ENCODE measurements at places on chromosomes 2 and 18. TPM values are rescaled to one million over a fixed set of nuclear protein-coding genes. Genes with fewer than 3 reads are reported as not detected.

DNA sequence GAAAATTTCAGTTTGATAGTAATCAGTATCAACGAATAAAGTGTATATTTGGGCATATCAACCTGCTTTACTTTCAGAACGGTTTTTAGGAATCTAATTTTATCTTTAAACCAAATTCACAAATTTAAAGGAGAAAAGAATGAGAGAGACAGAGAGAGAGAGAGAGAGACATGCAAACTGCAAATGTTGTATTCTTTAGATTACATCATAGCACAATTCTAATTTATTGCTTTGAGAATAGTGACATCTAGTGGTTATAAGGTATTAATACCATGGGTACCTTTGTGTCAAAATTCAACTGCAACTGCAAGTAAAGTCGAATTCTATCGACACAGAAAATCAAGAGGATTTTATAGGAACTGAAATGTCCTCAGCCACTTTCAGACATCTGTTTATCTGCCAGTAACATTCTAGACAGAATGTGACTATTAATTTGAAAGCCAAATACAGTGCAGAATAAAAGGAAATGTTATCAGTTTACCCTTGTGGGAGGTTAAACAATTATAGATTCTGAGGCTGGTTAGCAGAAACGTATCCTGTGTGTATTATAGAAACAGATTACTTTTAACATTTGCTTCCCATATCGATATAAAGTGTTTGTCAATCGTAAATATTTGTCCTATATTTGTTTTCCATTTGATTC, 529.8 kb upstream of the VRK2 start:
- peak; percentile 48 for DNase-seq

DNA sequence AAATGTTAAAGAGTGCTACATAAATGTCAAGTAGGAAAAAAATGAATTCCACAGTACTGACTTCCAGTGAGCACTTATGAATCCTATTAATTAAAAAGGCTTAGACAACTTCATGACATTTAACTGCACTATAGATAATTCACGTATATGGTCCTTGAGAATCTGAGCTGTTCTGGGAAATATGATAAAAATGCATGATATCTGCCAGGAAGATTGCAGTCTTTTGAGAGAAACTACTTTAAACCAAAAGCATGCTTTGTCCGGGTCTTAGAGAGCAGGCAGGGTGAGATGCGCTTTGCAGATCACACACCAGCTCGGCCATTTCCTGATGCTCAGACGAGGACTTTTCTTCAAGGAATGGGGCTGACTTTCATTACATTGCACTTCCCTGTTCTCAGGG, 42.6 kb downstream of the CMPK2 start:
- peak; percentile 56 for DNase-seq

- DNase-seq = no peak
Measured at GRCh38 chr18:5771343-5771742, 124.0 kb downstream of the TMEM200C start.

DNA sequence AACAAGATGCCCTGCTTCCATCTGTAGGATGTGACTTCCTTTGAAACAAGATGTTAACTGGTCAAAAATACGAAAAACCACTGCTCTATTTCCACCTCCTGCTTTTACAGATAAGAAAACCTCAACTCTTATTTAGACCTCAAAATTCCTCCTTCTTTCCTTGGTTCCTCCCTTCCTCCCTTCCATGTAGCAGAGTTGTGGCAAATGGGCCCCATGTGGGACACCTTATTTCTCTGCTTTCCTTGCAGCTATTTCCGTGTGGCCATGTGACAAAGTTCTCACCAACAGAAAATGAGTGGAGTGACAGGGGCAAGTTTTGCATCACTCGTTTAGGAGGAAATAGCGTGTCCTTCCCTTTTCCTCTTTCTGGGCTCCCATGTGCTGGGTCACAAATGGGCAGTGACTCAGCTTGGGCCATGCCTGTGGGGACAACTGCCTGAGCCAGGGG, 69.4 kb upstream of the SMAD2 start:
- DNase-seq = no peak

DNA sequence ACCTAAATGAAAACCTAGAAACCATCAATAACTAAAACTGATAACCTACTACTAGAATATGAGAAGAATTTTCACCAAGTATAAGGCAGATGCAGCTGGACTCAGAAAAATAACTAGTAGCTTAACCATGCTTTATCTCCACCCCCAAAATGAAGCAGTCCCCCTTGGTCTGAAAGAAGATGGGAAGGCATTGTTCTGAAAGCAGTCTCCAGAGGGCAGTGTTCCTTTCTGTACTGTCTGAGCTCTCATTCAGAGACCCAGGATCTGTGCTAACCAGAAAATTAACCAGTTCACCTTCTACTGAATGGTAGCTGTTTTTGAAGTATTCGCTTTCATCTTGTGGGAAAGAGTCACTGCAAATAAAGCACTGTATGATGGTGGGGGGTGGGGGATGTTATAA, 273.0 kb downstream of the PDE11A start:
- peak; percentile 24 for DNase-seq

GRCh38 chr2:94995553-94996304, 29.8 kb upstream of the MAL start:
- DNase-seq = no peak

GRCh38 chr2:240162939-240163714, 22.7 kb upstream of the OTOS start:
- DNase-seq = no peak

- DNase-seq = no peak
Measured at GRCh38 chr2:197075754-197076337, 149.3 kb upstream of the PGAP1 start.

- peak; percentile 88 for DNase-seq
Measured at GRCh38 chr2:203631068-203631757, 75.2 kb upstream of the CD28 start.

- no peak for DNase-seq
Measured at GRCh38 chr2:186384226-186384625, 101.8 kb upstream of the ZC3H15 start.

GRCh38 chr2:144520756-144521487, 1.0 kb upstream of the ZEB2 start:
- peak; percentile 78 for DNase-seq

DNA sequence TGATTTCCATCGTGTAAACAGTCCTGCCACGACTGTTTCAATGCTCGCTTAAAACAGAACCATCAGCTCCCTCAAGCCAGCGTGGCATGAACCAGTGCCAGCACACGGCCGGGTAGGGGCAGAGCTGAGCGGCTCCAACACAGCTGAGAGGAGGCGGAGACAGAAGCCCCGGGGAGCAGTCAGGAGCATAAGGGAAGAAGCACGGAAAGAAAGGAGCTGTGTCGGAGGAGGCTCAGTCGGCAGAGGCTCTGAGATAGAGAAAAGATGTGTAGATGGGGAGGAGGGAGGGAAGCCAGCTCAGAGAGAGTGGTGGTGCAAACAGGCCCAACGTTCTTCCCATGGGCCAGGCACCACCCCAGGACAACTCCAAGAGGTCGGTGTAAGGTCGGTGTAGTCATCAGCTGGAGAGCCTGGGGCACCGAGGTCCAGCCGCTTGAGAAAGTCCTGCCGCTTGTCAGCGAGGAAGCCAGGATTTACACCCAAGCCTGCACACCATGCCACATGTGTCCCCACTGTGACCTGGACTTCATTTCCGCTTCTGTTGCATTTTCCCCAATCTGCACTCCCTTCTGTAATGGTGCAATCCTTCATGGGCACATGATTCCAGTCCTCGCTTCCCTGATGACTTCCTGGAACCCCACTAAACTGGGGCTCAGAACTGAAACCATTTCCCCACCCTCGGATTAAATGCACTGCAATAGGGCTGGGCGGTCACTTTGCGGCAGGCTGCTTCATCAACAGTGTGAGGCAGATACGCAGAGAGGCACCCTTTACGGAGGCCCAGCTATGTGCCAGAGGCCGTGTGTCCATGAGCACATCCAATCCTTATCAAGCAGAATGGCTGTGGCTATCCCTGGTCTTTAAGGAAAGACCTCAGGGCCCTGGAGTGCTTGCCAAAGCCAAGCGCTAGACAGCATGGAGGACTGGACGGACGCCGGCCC, 43.5 kb downstream of the CYP27C1 start:
- DNase-seq = peak; percentile 90

GRCh38 chr2:3142210-3142609, 235.4 kb downstream of the EIPR1 start:
- DNase-seq = no peak

- no peak for DNase-seq
Measured at GRCh38 chr2:144261966-144262365, 258.0 kb downstream of the ZEB2 start.

SMYD1 gene
- under 0.01 TPM for total RNA-seq

KHK gene
- 1.3 TPM for total RNA-seq

TMEM182 gene
- 1.3 TPM for total RNA-seq

ARPC2 gene
- 483 TPM for total RNA-seq

TFCP2L1 gene
- total RNA-seq = not detected

SIX2 gene
- total RNA-seq = under 0.01 TPM

IL36G gene
- not detected for total RNA-seq
